T-cell (primary cell): ENCODE measurements at places on chromosomes 4 and X. TPM values are rescaled to one million over a fixed set of nuclear protein-coding genes. Genes with fewer than 3 reads are reported as not detected.

- DNase-seq: no peak
Measured at GRCh38 chr4:64581422-64581821, 172.2 kb upstream of the TECRL start.

DNA sequence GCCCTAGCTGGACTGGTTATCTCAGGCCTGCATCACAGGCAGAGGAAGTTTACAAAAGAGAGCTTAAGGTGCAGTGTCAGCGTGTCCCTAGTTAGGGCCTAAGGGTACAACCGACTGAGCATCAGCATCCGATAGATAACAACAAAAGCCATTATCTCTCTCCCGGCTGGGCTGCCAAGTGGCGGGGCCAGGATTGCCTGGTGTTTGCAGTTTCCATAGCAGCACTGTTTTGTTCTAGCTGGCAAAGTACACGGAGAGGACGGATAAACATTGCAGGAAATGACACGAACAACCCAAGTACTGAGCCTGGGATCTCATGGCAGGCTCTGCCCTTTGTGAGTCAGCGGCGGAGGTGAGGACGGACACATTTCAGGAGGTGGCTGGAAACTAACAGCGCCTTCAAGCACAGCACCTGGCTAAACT, 104.7 kb upstream of the NOCT start:
- no peak for DNase-seq

Gene MAGEE1
- total RNA-seq: 10.2 TPM

DNA sequence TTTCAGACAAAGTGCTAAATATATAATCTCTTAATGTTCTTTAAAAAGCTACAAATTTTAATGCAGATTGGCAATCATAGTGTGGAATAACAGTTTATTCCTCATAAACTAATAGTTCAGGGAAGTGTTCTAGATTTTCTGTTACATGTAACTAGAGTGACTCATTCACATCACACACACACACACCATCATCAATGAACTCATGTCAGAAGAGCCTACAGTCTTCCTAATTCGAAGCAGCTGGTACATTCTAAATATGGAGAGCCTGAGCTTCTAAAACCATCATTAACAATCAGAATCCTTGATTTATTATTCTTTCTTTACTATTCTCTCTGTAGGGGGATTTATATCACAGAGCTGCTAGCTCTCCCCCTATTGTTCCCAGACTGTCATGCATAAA, 49.6 kb downstream of the DKK2 start:
- no peak for DNase-seq

DNA sequence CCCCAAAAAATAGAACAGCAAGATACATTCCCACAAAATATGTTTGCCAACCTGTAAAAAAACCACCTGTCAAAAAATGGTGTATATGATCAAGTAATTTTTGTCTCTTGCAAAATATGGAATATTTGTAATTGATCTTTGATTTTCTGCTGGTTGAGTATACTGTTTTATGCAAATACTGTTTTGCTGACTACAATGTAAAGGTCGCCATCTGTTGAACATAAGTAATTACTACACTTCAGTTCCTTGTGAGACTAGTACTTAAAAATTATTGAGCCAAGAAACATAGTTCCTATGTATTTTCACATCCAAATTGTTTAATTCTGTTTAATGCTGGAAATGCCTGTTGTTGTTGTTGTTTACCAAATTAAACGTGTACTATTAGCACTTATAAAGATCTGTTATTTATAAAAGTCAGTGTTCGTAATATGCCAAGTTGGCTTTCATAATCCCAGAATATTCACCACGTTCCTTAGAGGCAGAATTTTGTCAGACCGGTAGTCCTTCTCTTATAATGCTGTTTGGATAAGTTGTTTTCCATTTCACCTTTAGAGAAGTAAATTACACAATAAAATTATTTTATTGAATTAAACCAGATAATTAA, 144.2 kb downstream of the PDLIM5 start:
- DNase-seq: no peak

Gene PAGE5
- total RNA-seq: not detected

DNA sequence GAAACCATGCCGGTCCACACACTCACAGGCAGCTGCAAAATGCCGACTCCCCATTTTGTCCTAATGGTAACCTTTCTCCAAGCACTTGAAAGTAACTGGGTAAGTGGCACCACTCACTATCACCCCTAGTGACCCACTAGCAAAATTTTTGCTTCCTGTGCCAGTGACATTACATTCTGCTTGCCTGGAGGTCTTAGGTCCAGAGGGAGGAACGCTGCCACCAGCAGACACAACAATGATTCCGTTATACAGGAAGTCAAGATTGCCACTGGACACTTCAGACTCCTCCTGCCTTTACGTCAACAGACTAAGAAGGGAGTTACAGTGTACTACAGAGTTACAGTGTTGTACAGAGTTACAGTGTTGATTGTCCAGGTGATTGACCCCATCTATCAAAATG, 11.8 kb upstream of the TMEM192 start:
- no peak for DNase-seq

Gene ADH1C
- total RNA-seq: not detected

- DNase-seq: no peak
Measured at GRCh38 chr4:142236268-142236667, 599.9 kb downstream of the IL15 start.

DNA sequence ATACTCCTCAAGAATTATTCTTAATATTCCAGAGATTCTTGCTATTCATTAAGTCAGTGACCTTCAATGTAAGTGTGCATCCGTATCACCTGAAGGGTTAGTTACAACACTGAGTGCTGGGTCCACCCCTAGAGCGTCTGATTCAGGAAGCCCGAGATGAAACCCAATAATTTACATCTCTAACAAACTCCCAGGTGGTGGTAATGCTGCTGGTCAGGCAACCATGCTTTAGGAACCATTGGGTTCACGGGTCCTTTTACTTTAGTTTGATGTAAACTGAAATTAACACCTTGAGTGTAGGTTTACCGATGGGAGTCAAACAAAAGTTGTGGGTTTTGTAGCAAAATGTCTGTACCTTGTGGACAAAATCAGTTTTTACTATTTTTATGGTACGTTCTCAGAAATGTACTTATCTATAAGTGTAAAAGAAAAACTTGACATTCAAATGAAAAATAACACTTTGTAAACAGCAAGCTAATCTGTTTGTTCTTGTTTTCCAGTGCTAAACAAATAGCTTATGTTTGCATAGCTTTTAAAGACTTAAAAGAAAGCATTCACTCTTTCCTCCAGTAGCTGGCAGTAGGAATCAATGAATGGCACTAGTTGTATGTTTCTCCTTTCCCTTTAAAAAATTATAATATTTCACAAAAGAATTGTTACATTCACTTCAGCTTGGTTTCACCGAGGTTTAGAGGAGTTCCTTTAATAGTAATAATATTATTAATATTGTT, 32.7 kb downstream of the ACE2 start:
- DNase-seq: no peak

Gene P2RY4
- 0.46 TPM for total RNA-seq

DNA sequence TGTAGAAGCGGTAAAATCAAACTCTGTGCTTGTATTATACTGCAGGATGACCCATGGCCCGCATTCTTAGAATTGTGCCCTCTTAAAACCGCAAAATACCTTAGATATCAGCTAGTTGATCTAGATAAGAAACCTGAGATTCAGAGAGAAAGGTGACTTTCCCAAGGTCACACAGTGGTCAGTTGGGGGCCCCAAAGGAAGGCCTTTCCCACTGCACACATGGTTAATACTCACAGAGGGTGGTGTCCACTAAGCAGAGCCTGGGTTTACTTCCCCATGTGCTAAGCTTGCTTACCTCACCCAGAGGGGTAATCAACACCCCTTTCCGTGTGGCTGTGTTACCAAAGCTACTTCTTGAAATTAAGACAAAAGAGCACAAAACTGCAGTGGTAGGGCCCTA, 66.3 kb downstream of the RBM47 start:
- DNase-seq: no peak
